CD4-positive, alpha-beta T cell treated with Interleukin-4 for 4 hours (primary cell): ENCODE measurements at places on chromosomes 1 and 21.

DNA sequence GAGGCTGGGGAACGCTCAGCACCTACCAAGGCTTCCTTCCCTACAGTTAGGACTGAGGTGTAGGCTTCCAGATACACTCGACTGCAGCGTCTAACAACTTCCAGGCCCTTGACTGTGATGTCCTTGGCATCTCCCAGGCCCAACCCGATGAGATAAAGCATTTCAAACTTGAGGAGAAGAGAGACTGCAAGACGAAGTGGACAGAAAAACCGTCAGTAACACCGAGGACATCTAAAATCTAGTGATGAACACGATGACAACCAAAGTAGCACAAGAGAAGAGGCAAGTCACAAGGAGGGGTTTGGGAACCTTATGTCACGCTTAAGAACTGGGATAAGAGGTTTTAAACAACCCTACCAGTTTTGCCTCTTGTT, 314 bp downstream of the DPH5 start:
- DNase-seq = no peak

- DNase-seq = no peak
Measured at GRCh38 chr1:116432655-116433265, 59.7 kb downstream of the ATP1A1 start.

DNA sequence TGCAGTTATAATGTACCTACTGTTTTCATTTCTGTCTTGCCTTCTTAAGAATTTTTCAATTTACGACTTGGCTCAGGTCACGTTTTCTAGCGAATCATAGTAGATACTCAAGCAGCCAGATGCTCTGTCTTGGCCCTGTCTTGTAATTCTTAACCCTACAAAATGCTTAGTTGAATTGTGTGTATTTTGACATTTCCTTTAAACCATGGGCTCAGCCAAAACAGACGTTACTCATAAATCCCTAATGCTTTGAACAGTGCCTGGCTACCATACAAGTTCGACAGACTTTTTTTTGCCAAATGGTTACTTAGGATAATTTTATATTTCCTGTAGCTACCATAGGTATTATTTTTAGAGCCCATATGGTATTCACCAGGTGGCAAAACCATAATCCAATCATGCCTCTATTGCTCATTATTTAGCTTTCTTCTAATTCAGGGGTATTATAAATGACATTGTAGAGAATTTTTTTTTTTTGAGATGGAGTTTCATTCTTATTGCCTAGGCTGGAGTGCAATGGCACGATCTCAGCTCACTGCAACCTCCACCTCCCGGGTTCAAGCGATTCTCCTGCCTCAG, 54.3 kb downstream of the KCNK1 start:
- DNase-seq = no peak

- no peak for DNase-seq
Measured at GRCh38 chr1:86100401-86100800, 56.2 kb downstream of the COL24A1 start.
